Cerebellum (tissue), 4 donors: ENCODE measurements at places on chromosomes 13 and 19.

- no peak for DNase-seq
Measured at GRCh38 chr19:53365899-53366493, 491 bp downstream of the ZNF525 start.

DNA sequence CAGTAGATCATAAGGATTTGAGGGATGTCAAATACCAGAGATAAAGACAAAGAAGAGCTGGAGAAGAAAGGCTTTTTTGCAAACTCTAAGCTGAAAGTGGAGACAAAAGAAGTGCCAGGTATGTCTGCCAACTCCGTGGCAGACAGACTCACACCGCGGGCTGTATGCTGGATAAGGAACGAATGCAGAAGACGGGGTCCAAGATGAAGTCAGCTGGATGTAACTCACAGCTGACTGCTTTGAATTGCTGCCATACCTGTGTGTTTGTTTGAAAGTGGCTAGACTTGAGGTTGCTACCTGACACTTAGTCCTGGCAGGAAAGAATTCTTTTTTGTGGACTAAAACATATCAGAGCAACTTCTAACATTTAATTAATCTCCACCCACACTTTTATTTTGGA, 398.8 kb downstream of the DLEU7 start:
- no peak for DNase-seq

DNA sequence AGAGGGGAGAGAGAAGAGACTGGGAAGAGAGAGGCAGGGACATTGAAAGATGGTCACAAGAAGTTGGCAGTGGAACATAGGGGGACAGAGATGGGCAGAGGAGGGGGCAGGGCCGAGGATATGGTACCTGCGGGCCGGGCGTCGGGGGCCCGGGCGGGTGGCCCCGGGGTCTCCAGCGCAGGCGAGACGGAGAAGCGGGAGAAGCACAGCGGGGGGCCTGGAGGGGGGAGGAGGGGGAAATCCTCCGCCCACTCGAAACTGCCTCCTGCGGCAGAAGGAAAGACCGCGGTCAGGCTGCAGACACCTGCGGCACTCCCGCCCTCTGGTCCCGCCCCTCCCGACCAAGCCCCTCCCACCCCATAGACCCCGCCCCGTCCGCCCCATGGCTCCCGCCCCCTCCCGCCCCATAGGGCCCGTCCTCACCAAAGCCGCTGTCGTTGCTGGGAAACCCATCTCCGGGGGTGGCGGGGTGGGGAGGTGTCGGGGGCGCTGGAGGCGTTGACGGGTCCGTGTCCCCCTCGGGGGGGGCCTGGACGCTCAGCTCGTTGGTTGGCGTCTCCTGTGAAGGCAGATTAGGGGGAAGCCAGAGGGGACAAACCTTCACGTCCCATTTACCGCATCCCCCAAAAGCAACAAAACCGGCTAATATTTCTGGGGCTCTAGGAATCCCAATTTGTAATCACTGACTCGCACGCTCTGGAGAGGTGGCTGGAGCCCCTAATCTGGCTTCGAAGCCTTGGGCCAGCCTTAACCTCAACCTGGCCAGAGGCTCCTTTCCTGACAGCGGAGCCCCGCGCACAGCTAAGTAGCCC, 20.4 kb downstream of the LMTK3 start:
- peak; percentile 32 for DNase-seq

- DNase-seq: no peak
Measured at GRCh38 chr19:13841962-13842290, 35.0 kb upstream of the NANOS3 start.

- no peak for DNase-seq
Measured at GRCh38 chr19:3451451-3451866, 28.9 kb downstream of the SMIM24 start.

GRCh38 chr19:27748551-27749152, 1464.3 kb downstream of the UQCRFS1 start:
- no peak for DNase-seq

DNA sequence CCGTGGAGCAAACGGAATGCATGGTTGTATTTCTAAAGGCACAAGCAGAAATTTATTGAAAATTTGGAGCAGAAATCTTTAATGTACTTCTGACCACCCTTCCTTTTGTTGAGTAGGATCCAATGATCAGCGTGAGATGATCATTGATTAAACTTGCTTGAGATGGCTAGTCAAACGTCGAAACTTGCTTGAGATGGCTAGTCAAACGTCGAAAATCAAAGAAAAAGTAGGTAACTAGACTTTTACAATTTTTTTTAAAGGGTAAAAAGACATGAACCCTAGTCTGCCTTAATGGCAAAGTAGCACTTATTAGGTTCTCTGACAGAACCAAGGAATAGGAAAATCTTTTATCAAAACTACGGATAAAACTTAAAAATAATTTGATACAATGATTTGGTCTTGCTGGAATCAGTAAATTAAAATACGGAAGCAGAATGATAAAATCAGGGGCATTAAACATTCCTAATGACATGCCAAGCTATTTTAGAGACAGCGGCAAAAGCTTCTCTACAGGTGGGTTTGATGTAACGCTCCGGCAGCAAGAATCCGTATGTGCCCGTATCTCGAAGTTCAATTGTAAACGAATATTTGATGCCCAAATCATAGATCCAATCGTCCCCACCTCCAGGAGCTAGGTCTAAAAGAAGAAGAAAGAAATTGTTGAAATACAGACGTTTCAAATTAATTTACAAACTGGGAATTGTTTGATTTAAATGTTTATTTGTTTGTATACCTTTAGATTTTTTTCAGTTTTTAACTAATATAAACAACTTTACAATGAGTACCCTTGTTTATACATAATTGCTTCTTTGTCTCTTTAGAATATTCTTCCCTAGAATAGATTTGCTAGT, 841 bp upstream of the ZC3H13 start:
- DNase-seq: no peak

DNA sequence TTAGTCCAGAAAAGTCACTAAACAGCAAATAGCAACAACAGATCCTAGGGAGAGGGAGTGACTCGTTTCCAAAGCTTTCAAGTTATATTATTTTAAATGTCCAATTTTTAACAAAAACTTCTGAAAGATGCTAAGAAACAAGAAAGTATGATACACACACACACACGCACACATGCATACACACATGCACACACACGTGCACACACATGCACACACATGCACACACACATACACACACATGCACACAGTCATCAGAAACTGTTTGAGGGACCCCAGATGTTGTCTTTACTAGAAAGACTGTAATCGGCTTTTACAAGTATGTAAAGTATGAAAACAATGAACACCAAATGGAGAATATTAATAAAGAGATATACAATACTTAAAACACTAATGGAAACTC, 825.4 kb downstream of the UQCRFS1 start:
- no peak for DNase-seq

- DNase-seq: no peak
Measured at GRCh38 chr19:35126624-35126959, 8.3 kb downstream of the LGI4 start.

DNA sequence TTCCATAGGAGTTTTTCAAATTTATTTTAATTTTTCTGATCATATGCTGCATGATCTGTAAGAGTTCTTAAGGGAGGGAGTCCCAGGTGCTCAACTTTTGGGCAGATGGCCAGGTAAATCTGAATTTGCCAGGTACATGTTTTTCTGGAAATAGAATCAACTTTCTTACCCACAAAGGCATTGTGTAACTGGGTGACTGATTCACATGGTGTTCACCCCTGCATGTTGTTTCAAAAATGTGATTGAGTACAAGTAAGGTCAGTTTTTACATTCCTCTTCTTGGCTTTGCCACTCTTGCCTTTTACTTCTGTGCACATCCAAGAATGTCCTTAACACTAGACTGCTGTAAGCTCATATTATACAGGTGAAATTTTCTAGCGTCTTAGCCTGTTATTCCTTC, 30.4 kb downstream of the RB1 start:
- no peak for DNase-seq

DNA sequence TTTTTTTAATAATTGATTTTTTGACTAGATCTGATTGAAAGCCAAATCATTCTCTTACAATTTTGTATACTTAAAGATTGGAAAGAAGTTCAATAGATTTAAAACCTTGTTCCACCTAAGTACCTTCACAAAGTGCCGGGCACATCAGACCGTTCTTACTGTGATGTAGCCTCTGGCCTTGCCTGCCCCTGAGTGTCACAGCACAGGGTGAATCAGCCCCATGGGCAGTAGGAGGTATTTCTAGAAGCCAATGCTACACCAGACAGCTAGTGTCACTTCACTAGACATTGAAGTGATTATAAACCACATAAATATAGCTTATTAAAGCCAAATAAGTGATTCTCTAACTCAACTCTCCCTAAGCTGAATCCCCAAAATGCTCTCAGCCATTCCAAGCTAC, 131.3 kb downstream of the LACC1 start:
- no peak for DNase-seq

DNA sequence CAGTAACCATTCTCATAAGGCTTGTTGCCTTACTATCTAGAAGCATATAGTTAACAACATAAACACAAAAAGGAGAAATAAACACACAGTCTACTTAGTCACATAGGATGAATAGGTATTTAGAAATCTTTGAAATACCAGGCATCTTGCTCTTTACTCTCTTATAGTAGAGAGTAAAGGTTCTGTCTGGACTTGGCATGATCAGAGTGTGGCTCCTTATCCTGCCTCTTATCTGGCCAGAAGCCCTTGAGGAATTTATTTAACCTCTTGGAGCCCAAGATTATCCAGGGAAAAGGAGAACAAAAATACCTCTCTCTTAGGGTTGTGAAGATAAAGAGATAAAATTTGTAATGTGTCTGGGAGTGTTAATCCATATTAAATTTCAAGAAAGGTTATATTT, 100.2 kb upstream of the MBNL2 start:
- DNase-seq: no peak

- no peak for DNase-seq
Measured at GRCh38 chr13:25518441-25518840, 146.7 kb downstream of the ATP8A2 start.

- no peak for DNase-seq
Measured at GRCh38 chr19:33174186-33174585, 19.9 kb upstream of the LRP3 start.

- no peak for DNase-seq
Measured at GRCh38 chr19:5281588-5281987, 59.0 kb downstream of the PTPRS start.

DNA sequence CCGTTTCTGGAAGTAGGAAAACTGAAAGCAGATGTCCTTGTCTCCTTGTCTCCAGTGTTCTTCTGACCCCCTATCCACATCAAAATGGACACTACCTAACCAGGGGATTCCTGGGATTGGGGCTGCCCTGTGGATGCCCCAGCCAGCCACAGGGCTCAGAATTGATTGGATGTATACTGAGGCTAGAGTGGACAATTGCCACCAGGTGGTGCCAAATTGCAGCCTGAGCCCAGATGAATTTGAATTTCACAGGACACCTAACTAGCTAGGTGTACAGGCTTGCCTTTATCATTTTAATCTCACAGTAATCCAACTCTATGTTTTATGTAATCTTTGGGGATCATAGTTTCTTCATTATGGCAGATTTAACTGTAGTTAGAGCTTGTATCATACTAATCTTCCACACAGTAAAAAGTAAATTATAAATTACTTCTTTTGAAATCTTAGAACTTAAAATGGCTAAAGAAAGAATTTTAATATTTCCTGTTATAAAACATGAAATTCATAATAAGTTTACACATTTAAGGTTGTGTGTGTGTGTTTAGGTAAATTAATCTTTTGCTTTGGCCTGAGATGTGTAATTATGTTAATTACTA, 58.0 kb downstream of the PIBF1 start:
- no peak for DNase-seq

GRCh38 chr13:51246025-51246417, 23.8 kb downstream of the FAM124A start:
- peak; percentile 27 for DNase-seq

- DNase-seq: peak; percentile 71
Measured at GRCh38 chr19:55305491-55305890, 19.6 kb downstream of the TMEM150B start.

DNA sequence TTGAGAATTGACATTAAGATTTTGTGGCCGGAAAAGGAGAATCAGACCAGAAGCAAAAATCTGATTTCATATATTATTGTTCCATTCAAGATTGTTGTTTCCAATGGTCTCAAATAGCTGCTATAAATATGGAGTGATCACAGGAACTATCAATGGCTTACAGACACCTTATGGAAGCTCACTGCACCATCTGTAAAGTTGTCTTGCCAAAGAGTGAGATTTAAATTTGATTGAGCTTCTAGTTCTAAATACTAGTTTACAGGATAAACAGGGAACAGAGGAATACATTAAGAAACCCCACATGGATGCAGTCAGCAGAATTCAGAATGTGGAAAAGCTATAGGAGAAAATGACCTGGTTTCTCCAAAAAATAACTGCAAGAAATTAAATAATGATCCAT, 47.0 kb upstream of the CALM3 start:
- DNase-seq: no peak

GRCh38 chr13:33953781-33954180, 135.8 kb downstream of the RFC3 start:
- no peak for DNase-seq

DNA sequence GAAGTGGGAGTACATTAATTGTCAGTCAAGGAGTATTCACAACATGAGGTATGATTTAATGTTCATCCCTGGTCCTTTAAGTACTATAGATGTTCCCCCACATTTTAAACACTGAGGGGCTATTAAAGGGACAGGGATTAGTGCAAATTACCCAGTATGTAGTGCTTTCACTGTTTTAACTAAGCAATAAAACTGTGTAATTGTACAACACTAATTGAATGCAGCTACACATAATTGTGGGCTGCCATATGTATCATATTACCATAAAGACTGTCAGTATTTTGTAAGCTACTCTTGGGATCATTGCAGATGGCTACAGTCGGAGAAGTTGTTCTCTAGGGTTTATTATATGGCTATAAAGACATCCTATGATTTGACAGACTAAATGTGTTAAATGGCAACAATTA, 316.6 kb downstream of the DCLK1 start:
- no peak for DNase-seq

DNA sequence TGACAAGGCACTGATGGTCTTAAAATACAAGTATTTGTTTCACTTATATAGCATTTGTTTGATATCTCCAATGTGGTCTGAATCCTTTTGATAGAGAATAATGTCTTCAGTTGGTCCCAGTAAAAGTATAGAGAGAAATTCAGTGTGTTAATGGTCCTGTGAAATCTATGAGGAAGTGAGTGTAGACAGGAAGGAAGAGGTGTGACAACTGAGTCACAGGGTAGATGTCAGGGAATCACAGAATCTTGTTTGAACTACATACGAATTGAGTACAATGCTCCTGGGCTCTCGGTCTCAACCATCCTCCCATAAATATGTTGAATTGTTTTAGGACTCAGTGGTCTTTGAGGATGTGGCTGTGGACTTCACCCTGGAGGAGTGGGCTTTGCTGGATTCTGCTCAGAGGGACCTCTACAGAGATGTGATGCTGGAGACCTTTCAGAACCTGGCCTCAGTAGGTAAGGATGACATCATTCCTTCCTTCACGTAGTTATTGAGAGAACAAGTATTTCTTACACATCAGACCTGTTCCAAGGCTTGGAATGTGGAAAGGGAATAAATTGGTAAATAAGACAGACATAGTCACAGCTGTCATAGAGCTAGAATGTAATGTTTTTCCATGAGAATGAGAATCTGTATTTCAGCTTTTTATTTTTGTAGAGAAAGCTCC, 9.1 kb downstream of the ZNF555 start:
- DNase-seq: no peak
